ENCODE measurements at places on chromosomes 3 and 15.

DNA sequence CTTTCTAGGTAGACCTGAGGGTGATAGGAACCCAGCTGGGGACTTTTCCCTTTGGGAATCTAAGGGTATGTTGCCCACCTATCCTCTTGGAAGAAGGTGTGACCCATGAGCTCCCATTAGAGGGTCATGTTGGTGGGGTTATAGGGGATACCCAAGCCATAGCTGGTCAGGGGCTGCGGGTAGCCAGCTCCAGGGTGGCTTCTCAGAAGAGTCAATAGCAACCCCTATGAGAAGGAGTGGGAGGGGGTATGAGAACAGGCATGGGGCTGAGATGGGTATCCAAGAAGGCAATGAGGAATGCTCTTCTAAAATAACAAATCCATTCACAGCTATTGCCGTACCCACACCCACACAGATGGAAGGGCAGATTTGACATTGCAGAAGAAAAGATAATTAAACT, 217.8 kb downstream of the UACA start:
- DNase-seq: no peak

DNA sequence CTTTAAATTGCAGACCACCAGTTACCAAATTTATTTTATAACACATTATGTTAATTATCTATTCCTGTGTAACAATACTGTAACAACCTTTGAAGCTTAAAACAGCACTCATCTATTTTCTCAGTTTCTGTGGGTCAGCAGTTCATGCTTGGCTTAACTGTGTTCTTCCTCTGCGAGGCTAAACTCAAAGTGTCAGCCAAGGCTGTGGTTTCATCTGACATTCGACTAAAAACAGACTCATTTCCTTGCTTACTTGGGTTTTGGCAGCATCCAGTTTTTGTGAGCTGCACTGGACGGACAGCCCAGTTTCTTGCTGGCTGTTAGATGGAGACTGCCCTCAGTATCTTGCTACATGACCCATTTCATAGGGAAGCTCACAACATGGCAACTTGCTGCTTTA, 247.3 kb upstream of the KCNH8 start:
- no peak for DNase-seq

- no peak for DNase-seq
These were observed 122.9 kb upstream of the LIPC start for GRCh38 chr15:58308742-58309355.

- DNase-seq: no peak
These were observed 367.9 kb upstream of the BCHE start for GRCh38 chr3:166205158-166205557.

- no peak for DNase-seq
These were observed 25.3 kb downstream of the PTPN23 start for GRCh38 chr3:47405820-47406761.

- DNase-seq: no peak
These were observed 52.8 kb downstream of the CORO2B start for GRCh38 chr15:68631601-68632051.

DNA sequence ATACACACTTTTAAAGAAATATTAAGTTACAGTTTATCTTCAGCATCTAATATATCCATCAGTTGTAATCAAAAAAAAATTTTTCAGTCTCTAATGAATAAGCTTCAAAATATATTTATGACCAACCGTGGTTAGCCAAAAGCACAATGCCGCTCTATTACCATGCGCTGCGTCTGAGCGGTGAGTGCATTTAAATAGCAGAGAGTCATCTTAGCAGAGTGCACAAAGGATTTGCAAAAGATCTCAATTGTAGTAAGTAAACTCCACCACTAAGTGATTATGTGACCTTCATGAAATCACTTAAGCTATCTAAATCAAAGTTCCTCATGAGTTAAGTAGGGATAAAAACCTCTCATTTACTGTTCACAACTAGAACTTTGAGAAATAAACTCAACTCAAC, 4.9 kb downstream of the TP63 start:
- DNase-seq: no peak

DNA sequence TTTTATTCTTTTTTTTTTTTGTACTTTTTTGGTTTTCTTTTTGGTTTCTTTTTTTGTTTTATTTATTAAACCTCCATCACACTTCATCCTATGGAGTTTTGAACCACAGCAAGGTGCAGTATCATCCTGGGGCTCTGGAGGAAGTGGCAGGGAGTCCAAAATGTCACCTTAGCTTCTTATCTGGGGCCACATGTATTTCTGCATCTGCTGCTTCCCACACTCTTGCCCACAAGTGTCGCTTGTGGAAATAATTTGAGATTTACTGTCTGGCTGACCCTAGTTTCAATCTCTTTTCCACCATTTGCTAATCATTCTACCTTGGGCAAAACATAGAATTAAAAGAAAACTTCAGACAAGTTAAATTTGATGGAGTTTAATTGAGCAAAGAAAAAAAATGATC, 6.4 kb downstream of the OPA1 start:
- no peak for DNase-seq

- no peak for DNase-seq
These were observed 117.6 kb upstream of the SAMMSON start for GRCh38 chr3:69881756-69882428.

DNA sequence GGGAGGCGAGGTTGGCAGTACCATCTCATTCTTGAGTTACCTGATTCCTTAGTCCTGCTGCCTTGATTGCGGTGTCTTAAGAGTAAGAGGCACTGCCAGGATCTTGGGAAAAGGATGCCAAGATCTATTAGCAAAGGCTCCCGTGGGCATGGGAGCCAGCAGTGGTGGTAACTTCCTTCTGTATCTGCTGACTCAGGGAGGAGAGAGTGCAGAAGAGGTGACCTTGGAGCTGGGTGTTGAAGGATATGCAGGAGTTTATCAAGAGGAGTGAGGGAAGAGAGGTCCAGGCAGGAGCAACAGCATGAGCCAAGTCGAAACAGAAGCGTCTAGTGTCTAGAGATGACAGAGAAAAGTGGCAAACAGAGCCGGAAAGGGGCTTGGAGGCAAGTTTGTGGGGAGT, 4.5 kb downstream of the MESP2 start:
- DNase-seq: no peak

DNA sequence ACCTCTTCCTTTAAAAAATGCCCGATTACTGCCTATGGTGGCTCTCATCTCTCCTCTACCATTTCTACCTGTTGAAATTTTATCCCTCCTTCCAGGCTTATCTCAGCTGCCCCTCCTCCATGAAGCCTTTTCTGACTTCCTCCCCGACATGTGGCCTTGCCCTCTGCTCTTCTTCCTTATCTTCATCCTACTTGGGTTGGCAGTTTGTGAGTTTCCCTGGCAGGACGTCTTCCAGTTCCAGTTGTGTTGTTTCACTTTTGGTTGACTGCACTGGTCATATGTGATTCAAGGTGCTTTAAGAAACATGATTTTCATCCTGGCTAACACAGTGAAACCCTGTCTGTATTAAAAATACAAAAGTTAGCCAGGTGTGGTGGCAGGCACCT, 4.4 kb downstream of the DLL4 start:
- no peak for DNase-seq

GRCh38 chr3:119628390-119628789, 30.7 kb downstream of the PLA1A start:
- no peak for DNase-seq

DNA sequence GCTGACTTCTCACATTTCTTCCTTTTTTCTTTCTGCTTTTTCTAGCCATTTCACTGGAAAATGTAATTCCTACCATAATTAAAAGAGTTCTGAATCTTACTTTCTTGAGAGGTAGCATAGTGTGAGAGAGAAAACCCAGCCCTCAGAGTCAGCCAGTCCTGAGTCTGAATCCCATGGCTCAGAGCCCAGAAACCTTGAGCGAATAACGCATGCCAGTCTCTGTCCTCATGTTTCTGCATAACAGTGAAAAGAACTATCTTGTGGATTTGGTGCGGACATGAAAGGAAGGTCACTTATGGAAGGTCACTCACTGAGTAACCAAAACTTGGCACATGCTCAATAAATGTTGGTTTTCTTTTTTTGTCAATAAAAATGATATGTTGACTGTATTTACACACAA, 29.3 kb upstream of the SLCO3A1 start:
- no peak for DNase-seq

GRCh38 chr15:52308446-52309153, 13.0 kb upstream of the MYO5C start:
- DNase-seq: no peak

DNA sequence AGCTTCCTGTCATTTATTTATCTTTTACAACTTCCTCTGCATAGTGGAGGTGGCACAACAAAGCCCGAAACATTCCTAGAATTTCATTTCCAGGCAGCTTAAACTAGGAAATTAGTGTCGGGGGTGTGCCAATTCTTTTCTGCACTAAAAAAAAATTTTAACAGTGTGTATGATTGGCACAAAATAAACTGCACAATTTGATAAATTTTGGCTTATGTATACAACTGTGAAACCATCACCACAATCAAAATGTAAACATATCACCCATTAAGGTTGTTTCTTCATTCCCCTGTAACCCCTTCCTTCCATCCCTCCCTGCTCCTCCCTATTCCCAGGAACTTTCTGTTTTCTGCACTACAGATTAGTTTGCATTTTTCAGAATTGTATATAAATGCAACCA, 54.7 kb downstream of the RPL39L start:
- DNase-seq: no peak

DNA sequence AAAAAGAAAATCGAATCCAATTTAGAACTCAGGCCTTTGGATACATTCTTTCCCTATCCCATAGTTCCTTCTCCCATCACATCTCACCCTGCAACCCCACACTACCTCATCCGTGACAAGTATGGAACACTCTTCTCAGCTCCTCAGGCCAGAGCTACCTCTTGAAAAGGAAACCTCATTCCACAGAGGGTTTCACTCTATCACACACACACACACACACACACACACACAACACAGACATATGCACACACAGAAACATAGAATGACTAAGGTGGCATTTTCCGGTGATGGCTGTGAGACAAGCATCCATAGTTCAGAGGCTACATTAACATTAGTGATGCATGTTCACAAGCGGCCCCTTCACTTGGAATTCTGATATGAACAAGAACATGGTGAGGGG, 122.0 kb upstream of the HES1 start:
- no peak for DNase-seq

GRCh38 chr15:69719527-69720240, 267.1 kb downstream of the RPLP1 start:
- no peak for DNase-seq

- DNase-seq: no peak
These were observed 141.5 kb upstream of the UMPS start for GRCh38 chr3:124588794-124589193.

GRCh38 chr3:195889870-195890295, 18.5 kb downstream of the TNK2 start:
- no peak for DNase-seq

DNA sequence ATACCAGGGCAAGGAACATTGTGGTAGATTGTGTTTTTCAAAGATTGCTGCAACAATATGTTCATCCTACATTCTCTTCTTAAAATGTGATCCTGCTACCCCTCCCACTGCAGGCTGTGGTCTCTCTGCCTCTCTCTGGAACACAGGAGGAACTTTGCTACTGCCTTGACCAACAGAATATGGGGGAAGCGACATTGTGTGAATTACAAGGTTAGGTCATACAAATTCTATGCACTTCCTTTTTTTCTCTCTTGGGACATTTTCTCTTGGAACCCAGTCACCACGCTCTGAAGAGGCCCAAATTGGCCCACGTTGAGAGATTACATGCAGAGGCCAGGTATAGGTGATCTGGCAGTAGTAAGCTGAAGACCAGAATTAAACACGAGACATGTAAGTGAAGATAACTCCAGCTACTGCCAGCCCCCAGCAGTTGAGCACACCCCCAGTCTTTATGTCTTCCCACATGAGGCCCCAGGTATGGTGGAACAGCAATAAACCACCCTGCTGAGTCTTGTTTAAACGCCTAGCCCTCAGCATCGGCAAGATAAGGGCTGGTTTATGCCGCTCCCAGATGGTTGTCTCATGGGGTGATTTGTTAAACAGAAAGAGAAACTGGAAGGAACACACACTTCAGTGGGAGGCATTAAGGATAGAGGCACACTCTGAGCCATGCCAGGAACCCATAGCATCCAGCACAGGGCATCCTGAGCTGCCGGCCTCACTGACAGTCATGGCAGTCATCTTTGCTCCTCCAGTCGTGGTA, 59.9 kb downstream of the FAM43A start:
- DNase-seq: no peak

GRCh38 chr3:146781606-146782005, 176.5 kb upstream of the PLSCR5 start:
- no peak for DNase-seq

GRCh38 chr3:129686941-129687340, 80.5 kb upstream of the PLXND1 start:
- DNase-seq: no peak

- DNase-seq: no peak
These were observed 31.0 kb upstream of the ZCWPW2 start for GRCh38 chr3:28317438-28318022.

DNA sequence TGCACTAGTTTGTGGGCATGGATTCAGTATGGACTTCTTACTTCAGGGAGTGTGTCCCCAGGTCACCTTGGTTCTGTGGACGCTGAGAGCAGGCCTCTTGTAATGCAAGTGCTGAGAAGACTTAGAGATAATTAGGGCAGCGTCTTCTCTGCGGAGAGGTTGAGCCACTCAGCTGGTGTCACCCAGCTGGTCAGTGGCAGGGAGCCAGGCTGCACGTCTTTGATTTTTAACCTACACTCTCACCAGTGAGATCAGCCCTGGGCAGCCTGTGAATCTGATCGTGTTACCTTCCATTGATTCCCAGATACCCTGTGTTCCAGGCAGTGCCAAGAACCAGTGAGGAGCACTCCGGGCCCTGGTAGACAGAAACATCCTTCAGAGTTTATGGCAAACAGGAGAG, 92.6 kb downstream of the SLCO3A1 start:
- no peak for DNase-seq

Data from renal pelvis (tissue), 12 donors.